Left renal pelvis (tissue), 4 donors: ENCODE measurements at places on chromosomes 3 and 15. TPM values are rescaled to one million over a fixed set of nuclear protein-coding genes. Genes with fewer than 3 reads are reported as not detected.

- DNase-seq, result no peak
Observed at GRCh38 chr3:25940935-25941334, 151.0 kb downstream of the OXSM start.

GRCh38 chr3:178482981-178483380, 53.3 kb upstream of the KCNMB2 start:
- DNase-seq, result peak; percentile 18

Gene SAMD7
- not detected for polyA plus RNA-seq

GRCh38 chr3:111033470-111034050, 38.1 kb upstream of the NECTIN3 start:
- DNase-seq, result no peak

GRCh38 chr3:24110051-24110450, 165.0 kb downstream of the NR1D2 start:
- no peak for DNase-seq

GRCh38 chr15:85276921-85277320, 103.5 kb upstream of the AKAP13 start:
- no peak for DNase-seq

Gene MAPKAPK3
- polyA plus RNA-seq, result 54.1 TPM

GRCh38 chr15:36599620-36600433, 20.4 kb downstream of the CDIN1 start:
- no peak for DNase-seq

DNA sequence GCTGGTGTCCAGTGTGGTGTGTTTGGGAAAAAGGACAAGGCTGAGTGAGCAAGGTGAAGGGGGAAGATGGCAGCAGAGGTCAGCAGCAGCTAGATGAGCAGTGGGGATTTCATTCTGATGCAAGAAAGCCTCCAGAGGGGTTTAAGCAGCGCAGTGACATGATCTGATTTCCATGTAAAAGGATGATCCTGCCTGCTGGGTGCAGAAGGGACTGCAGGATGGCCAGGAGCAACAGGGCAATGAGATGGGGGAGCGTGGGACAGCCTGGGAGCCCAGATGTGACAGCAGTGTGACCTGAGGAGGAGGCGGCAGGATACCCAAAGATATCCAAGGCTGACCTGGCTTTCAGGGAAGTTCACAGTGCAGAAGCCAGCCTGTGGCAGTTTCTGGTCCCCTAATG, 6.1 kb downstream of the WNT7A start:
- DNase-seq, result no peak

Gene HESX1
- polyA plus RNA-seq, result 2.8 TPM

DNA sequence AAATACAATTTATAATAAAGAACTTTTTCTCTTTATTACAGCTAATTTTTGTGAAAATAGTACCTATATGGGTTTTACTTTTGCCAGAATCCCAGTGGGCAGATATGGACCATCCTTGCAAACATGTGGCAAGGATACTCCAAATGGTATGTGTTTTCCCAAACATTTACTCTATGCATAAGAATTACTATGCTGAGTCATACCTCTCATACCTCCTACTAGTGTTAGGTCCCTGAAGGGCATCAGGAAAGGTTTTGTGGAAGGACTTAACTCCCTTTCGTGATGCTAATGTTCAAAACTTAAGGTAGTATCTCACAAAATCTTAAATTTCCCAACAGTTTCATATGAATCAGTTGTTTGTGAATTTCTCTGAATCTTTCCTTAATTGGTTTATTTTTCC, 21.3 kb downstream of the ADGRG7 start:
- DNase-seq, result no peak

GRCh38 chr3:128210711-128211110, 57.4 kb downstream of the EEFSEC start:
- no peak for DNase-seq

Gene GOLGA8G
- 0.31 TPM for polyA plus RNA-seq

Gene CLDN11
- 244 TPM for polyA plus RNA-seq

- no peak for DNase-seq
Observed at GRCh38 chr3:155391551-155391958, 98.1 kb upstream of the STRIT1 start.

GRCh38 chr15:57118013-57118799, 199.8 kb downstream of the TCF12 start:
- no peak for DNase-seq

DNA sequence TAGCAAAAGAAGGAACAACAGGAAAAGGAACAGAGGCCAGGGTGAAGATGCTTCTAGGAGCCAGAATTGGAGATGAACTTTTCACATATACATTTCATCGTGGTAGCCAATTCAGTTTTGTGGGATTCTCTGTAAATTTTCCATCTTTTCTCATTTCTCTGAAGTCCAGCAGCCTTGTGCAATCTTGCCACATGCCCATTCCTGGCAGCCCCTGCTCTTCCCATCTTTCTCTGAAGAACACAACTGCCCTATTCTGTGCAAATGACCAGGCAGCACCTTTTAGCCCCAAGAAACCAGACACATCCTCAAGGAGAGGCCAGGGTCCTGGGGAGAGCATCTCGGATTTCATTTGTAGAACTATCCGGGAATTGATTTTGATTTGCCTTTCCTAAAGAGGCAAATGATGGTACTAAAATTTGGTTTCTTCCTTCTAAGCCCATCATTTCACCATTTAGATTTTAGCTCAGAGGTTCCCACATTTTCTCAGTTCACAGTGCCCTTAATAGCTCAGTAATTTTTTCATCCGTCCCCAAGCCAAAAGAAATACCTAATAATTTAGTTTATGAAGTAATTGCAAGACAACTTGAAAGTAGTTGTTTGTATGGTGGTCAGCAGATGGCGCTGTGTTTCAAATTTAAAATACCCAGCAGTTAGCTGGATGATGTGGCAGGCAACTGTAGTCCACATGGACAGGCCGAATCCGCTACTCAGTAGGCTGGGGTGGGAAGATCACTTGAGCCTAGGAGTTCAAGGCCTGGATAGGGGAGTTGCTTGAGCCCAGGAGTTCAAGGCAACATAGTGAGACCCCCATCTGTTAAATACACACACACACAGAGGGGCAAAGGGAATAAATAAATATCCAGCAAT, 61.3 kb upstream of the ACKR4 start:
- peak; percentile 41 for DNase-seq

Gene DNASE1L3
- 2.5 TPM for polyA plus RNA-seq

DNA sequence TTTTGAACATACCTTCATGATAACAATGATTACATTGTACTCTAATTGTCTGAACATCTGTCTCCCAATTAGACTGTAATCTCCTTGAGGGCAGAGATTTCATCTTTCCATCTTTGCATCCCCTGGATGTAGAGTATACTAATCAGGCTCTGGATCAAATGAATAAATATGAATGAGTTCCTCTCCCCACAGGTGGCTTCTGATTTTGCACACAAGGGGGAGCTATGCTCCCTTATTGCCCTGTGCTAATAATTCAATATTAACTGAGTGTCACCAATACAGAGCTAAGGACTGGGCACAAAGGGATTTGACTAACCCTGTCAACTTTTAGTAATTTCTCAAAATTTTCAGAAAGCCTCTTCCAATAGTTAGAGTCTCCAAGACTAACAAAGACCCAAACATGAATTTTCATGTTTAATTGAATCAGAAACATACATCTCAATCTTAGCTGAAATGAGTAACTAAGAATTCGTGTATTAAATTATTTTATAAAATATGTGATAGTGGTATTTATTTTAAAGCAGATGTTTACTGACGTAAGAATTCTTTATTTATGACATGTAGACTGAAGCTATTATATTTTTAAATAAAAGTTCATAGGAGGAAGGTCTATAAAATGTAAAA, 3.0 kb downstream of the DUOXA1 start:
- no peak for DNase-seq

- DNase-seq, result no peak
Observed at GRCh38 chr3:51343918-51344687, 41.0 kb upstream of the MANF start.

- DNase-seq, result no peak
Observed at GRCh38 chr3:194962056-194962455, 276.4 kb downstream of the FAM43A start.

DNA sequence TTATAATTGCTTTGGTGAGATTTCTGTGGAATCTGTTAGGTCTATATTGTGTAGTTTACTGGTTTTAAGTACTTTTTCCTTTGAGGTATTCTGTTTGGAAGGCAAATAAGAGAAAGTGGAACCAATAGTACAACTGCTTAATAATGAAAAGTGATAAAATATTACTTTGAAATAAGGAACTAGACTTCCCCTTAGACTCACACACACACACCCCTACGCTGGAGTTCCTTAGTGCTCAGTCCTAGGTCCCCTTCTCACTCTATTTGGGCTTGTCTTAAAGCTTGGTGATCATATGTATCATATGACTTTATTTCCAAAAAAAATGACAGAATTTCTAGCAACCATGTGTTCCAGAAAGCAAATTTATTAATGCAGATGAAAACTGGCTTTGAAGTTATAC, 494.0 kb upstream of the TGFBR2 start:
- DNase-seq, result no peak

GRCh38 chr15:94269954-94270353, 38.6 kb downstream of the MCTP2 start:
- no peak for DNase-seq

Gene CX3CR1
- 4.9 TPM for polyA plus RNA-seq

- DNase-seq, result no peak
Observed at GRCh38 chr3:158095111-158095813, 11.0 kb downstream of the SHOX2 start.

- DNase-seq, result no peak
Observed at GRCh38 chr15:85515212-85515611, 134.8 kb downstream of the AKAP13 start.

- DNase-seq, result no peak
Observed at GRCh38 chr3:116057400-116058006, 387.8 kb downstream of the LSAMP start.

Gene AADACL2
- 0.40 TPM for polyA plus RNA-seq

- no peak for DNase-seq
Observed at GRCh38 chr3:42733501-42734262, 31.1 kb upstream of the HHATL start.

Gene STIMATE
- polyA plus RNA-seq, result 14.8 TPM

Gene GOLGA8F
- not detected for polyA plus RNA-seq

Gene HTD2
- 10.1 TPM for polyA plus RNA-seq

- DNase-seq, result no peak
Observed at GRCh38 chr3:12516873-12517272, 28.4 kb downstream of the MKRN2OS start.

GRCh38 chr3:118245312-118245711, 789.3 kb downstream of the IGSF11 start:
- no peak for DNase-seq

- no peak for DNase-seq
Observed at GRCh38 chr3:47163169-47164006, 525 bp downstream of the SETD2 start.

- no peak for DNase-seq
Observed at GRCh38 chr3:50656417-50657195, 18.1 kb upstream of the DOCK3 start.

Gene CLDN18
- 1.6 TPM for polyA plus RNA-seq

GRCh38 chr3:178231645-178232044, 304.6 kb upstream of the KCNMB2 start:
- DNase-seq, result no peak

Gene SCAMP2
- polyA plus RNA-seq, result 71.8 TPM

Gene ZDHHC23
- 12.2 TPM for polyA plus RNA-seq

DNA sequence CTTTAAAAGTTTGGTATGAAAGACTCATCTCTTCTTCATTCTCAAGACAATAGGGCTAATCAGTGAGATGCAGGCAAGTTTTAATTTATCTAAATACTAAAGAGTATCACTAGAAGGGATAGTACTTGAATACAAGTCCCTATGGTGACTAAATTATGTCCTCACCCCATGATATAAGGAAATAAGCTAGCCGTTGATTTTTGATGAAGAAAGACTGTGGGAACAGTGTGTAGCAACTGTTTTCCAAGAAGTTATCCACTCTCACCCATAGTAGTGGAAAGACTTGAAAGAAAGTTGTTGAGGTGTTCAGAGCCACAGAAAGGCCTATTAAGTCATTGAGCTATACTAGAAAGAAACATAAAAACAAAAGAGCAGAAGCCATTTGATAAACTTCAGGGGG, 36.7 kb downstream of the PIK3CA start:
- DNase-seq, result no peak

Gene TMEM212
- 0.21 TPM for polyA plus RNA-seq

DNA sequence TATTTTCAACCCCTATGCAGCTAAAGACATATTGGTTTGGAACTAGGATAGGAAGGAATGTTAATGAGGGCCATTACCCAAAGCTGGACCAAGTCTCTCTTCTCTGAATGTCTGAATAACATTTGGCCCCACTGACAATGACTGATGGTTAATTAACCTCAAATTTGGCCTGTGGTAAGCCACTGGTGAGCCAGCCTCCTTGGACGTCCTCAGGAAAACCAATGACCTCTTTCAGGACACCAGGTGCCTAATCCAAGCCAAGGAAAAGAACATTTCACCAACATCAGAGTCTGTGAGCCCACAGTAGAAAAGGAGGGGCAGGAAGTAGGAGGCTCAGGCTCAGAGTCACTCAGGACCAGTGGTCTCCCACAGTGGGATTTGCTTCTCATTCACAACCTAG, 56.4 kb upstream of the ETV5 start:
- DNase-seq, result no peak

GRCh38 chr3:107404727-107405469, 27.7 kb downstream of the CCDC54 start:
- DNase-seq, result no peak

- DNase-seq, result no peak
Observed at GRCh38 chr3:113152849-113153248, 58.5 kb upstream of the BOC start.

Gene IL17RD
- polyA plus RNA-seq, result 47.5 TPM

DNA sequence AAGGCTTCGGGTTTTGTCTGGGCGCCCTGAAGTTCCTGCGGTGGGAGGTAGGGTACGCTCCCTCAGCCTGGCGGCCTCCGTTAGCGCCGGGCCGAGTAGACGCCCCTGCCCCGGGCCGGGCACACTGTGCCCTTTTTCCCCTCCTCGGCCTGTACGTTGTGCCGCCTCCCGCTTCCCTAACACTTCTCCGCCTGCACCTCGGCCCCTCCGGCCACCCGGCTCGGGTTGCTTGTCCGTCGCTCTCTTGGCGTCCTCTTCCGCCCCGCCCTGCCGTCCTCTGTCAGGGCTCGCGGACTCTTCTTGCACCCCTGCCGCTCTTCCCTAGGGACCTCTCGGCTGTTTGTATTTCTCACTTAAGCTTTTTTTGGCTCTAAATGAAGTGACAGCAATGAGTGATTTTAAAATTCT, 384 bp downstream of the KNL1 start:
- DNase-seq, result no peak

Gene SLC51A
- polyA plus RNA-seq, result 8.2 TPM
